ENCODE measurements at places on chromosomes 2 and 18.

- no peak for DNase-seq
These were observed 42.7 kb downstream of the SFXN5 start for GRCh38 chr2:73028841-73029240.

- DNase-seq: no peak
These were observed 421.0 kb downstream of the TXNL1 start for GRCh38 chr18:56217406-56217805.

- DNase-seq: no peak
These were observed 397.6 kb upstream of the HS6ST1 start for GRCh38 chr2:128716299-128716721.

DNA sequence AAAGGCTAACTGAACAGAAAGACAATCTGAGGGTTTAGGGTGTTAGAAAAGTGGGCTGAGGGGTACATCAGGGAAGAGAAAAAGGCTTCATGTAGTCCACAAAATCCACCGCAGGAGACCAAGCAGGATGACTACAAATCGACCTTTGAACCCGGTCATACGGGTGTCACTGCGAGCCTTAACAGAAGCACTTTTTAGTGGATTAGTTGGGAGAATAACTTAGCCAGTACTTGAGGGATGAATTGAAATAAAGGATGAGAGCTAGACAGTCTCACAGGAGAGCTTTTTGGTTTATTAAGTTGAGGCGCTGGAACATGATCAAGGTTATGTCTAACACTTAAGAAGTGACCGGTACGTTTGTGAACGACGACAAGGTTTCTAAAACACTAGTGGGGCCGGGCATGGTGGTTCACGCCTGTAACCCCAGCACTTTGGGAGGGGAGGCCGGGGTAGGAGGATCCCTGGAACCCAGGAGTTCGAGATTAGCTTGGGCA lies 217.7 kb downstream of the MCFD2 start:
- DNase-seq: no peak

- DNase-seq: no peak
These were observed 16.0 kb downstream of the TMEM177 start for GRCh38 chr2:119694845-119695521.

DNA sequence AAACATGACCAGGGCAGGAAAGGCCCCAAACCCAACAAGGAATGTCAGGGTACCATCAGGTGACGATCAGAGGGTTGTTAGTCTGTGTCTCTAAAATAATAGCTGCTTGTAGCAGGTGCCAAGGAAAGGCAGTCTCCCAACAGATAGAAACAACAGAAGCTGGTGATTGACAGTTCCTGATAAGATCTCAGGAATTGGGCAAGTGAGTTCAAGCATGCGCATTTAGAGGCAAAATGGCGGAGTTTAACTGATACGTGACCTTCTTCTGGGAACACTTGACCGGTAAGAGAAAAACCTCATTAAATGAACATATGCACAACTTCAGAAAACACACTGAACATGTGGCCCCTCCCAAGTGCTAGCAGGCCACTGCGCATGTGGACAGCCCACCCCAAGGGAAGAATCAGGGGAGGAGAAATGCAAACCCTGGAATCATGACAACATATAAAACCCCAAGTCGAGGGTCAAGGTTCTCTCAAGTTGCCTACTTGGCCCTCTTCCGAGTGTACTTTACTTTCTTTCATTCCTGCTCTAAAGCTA lies 664.9 kb downstream of the KCNJ3 start:
- DNase-seq: no peak

DNA sequence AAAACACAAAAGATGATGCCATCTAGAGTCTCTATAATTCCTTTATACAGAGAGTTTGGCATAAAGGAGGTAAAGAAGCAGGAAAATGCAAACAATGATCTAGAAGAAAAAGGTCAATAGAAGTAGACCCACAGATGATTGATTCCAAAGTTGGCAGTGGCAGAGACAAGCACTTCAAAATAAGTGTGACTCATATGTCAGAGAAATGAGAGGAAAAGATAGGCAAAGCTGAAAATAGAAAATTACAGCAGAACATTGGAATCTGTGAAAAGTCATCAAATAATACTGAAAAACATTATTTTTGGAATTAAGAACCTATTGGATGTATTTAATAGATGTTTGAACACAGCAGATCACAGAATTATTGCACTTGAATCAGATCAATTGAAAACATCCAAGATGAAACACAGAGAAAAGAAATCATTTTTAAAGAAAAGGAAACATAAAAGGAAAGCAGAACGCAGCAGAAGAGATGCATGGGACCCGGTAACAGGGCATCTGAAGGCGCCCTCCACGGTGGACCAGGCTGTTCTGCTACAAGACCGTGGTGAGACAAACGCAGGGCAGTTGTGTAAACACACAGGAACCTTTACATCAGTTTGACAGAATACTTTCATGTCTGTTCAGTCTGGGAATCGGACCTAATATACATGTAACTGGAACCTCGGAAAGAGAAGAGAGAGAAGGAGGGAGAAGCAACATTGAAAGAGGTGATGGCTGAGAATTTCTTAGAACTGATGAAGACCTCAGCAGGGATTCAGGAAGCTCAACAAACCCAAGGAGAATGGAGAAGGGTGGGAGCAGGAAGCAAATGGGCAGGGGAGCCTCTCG lies 74.6 kb upstream of the GPC1 start:
- no peak for DNase-seq

GRCh38 chr2:5666798-5667197 lies 25.4 kb upstream of the SOX11 start:
- DNase-seq: no peak

DNA sequence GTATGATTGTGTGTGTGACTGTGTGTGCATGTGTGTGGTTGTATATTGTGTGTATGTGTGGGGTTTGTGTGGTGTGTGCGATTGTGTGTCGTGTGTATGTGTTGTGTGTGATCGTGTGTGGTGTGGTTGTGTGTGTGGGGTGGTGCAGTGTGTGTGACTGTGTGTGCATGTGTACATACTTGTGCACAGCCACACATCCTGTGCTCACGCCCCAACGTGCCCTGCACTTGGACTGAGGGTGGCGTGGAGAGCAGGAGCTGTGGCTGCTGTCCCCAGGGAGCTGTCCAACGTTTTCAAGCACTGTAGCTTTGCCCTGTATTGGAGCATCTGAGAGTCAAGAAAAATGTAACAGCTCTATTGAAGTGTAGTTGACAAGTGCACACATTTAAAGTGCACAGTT lies 243.2 kb upstream of the HDAC4 start:
- no peak for DNase-seq

GRCh38 chr18:13558124-13558523 lies 168.2 kb downstream of the FAM210A start:
- no peak for DNase-seq

DNA sequence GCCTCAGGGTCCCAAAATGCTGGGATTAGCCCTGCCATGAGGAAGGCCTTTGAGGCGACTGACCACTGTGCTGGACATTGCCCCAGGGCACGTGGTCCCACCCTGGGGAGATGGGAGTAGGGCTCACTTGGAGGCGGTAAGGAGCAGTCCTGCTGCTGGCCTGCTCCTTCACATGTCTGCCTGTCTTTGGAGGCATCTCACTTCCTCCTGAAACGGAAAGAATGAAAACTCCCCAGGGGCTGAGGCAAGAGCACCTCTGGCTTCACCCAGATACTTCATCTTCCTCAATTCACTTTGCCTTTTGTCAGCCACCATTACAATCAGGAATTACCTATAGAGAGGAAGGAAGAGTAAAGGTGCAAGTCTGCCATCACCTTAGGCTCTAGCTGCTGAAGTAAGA lies 59.9 kb upstream of the GATA6 start:
- DNase-seq: no peak

GRCh38 chr2:149489452-149489851 lies 98.1 kb downstream of the MMADHC start:
- no peak for DNase-seq

GRCh38 chr2:15984368-15985255 lies 44.3 kb downstream of the MYCN start:
- DNase-seq: no peak

GRCh38 chr2:102737431-102737830 lies 24.4 kb upstream of the TMEM182 start:
- no peak for DNase-seq

DNA sequence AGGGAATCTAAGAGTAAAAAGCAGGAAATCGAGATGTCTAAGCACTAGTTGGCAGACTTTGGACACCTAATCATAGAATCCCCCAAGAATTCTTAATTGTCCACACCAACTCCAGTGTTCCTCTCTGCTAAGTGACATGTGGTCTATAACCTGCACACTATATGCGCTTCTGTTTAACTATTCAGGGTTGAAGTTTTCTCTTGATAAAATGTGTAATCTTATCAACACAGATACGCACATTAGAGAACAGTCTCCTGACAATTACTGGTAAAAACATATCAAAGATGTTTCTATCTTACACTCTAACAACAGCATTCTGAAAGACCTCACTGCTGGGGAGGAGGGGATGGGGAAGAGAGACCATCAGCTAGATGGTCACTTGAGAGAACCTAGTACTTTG lies 3.9 kb downstream of the ABCB11 start:
- DNase-seq: no peak

All from stimulated activated CD4-positive, alpha-beta T cell treated with anti-CD3 and anti-CD28 coated beads, Interleukin-1b, Interleukin-23, amount 100 ng/mL, for 1 hour (primary cell).